ENCODE measurements at places on chromosomes 1 and 21.

GRCh38 chr1:216332003-216332402, 91.2 kb downstream of the USH2A start:
- DNase-seq: no peak

DNA sequence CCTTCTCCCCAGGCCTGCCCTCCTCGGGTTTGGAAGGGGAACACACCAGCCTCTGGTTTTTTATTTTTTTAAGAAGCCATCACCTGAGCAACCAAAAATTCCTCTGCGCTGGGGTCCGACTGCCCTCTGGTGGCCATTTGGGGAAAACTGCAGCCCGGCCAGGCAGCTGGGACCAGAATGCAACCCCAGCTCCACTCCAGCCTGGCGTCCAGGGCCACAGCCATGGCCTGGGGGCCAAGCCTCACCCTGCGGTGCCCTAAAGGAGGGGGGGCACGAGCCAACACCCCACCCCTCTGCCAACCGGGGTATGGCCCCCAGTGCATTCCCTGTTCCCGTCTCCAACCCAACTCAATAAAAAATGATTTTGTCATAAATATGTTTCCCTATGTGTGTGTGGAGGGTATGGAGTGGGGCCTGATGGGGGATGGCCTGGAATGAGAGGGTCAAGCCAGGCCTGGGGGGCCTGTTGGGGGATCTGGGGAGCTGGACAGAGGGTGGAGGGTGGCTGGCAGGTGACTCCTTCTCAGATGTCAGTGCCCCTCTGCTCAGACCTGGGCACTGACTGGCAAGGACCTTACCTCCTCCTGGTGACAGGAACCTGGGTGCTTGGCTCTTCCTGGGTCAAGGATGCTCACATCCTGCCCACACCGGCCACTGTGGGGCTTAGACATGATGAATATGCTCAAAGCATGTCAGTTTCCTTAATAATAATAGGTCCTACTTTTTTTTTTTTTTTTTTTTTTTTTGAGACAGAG, 3.2 kb downstream of the GPR3 start:
- DNase-seq: peak; percentile 68

DNA sequence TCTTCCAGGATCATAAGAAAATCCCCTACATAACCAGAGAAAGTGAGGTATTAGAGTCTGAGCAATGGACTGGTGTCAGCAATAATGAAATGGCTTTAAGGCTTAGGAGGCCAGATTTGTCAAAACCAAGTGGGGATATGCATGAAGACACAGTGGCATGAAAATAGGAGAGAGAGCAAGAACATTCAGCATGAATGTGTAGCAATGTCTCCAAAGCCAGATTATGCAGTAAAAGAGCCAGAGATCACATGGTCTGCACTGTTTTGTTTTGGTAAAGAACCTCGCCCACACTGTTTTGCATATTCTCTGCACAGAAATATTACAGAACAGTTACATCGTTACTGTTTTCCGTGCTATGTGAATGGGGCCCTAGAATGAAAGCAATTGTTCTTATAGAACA, 589.4 kb downstream of the PLPP3 start:
- DNase-seq: no peak

GRCh38 chr1:26530410-26530894, 891 bp downstream of the RPS6KA1 start:
- no peak for DNase-seq

DNA sequence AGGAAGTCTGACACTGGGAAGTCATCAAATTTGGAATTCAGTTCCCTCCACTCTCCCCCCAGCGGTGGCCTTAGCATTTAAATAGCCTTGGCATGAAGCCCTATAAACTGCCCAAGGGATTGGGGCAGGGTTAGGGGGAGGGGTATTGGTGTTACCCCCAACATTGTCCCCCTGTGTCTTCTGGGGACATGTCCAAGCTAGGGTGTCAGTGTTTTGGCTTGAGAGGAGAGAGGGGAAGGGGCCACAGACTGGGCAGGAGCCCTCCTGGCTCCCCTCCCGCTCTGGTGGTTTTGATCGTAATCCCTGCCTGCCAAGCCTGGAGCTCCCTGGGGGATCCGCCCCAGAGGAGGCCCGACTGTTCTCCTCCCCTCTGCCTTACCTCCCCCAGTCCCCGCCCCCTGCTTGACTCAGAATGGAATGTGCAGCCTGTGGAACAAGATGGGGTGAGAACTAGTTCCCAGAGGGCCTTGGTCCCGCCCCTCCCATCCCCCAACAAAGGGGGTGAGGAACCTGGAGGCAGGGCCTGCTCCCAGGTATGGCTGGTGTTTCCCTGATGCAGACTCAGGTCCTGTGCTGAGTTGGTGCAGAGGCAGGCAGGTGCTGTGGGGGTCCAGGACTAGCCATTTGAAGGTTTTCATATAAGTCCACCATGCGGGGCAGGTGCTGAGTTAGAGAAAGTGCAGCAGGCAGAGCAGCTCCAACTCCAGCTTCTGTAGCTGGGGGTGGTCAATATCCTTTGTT, 7.4 kb downstream of the SOX13 start:
- DNase-seq: no peak

- DNase-seq: no peak
Measured at GRCh38 chr1:51842261-51842660, 36.3 kb downstream of the NRDC start.

DNA sequence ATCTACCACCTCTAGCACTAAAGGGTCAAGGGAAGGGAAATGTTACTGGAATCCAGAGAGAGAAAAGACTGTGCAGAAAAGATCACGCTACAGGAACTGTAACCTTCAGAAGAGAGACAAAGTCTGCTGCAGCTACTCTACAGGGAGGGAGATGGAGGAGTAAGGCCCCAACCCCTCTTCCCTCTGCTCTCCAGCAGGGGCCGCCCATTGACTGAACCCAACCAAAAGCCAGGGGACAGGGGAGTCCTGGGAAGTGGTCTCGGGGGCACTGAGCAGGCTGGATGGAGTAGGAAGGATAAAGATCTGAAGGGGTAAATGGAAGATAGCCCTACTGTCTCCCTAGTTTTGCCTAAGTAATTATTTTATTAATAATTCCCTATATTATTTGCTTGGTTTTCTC, 72.8 kb upstream of the NR5A2 start:
- DNase-seq: no peak

DNA sequence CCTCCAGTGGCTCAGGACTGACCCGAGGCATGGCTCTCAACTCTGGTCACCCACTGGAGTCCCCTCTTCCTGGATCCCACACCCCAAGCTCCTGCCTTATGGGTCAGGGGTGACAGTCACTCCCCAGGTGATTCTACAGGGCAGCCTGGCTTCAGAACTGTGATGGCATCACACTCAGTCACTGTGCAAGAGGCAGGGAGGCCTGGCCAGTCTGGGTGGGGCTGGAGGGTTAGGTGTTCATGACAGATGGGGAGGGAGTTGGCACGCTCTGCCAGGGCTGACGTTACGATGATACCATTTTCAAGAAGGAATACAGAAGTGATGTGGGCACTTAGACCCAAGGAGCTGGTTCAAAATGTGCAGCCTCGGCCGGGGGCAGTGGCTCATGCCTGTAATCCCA, 25.2 kb upstream of the ABCG1 start:
- DNase-seq: no peak

DNA sequence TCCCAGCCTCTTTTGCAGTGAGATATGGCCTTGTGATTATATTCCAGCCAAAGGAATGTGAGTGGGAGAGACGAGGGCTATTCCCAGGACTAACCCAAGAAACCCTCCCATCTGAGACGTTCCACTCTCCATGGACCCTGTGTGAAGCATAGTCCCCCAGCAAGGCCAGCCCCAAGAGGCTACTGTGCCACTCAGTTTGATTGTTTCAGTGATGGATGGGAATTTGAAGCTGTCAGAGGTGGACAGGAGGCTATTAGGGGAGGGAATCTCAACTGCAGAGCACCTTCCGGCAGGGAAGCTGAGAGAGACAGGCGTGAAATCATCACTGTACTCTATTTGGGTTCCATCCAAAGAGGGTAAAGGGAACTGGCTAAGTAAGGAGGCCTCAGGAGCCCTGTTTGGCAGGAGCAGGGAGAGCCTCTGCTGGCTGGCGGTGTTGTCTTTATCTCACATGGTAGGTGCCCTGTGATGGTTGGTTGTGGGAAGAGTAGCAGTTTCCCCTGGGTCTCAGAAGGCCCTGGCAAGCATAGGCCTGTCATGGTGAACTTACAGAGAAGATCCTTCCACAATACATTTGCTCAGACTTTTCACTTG, 3.4 kb upstream of the TEX35 start:
- DNase-seq: no peak

- no peak for DNase-seq
Measured at GRCh38 chr1:100348549-100349144, 3.7 kb upstream of the CDC14A start.

DNA sequence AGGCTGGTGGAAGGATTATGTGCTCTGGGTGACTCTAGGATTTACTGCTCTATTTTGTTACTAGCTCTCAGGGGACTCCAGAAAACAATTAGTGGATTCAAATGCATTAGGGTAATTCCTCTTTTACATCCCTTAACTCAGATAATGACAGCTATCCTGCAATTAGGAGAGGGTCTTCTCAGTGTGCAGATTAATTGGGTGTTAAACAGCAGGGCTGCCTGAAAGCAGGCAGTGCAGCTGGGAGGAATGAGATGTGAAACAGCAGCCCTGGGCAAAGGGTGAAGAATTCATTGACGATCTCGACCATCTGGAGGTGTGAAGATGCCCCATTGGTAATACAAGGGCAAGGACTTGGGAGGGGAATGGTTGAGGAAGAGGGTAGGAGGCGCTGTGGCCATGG, 66.1 kb downstream of the HTR6 start:
- no peak for DNase-seq

DNA sequence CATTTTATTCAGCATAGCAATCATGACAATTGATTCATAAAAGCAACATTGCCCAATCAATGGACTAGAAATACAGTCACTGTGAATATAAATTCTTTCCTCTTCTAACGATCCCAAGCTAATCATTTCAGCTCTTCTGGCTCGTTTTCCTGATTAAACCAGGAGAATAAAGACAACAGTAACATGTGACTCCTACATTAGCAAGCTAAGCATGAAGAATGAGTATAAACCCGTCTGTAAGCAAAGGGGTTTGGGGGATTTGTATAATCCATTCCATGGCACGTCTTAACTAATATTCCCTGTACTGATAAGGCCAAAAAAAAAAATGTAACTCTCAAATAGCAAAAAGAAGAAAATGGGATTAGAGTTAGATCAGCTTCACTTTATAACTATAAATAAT, 21.6 kb downstream of the IRF2BP2 start:
- DNase-seq: no peak

All from activated T-helper 1 cell treated with anti-CD3 and anti-CD28 coated beads, Interleukin-2, amount 50 U/mL, for 16 hours (primary cell).